ENCODE measurements at places on chromosomes 7 and 10.

GRCh38 chr10:107477266-107477665 is 312.8 kb upstream of the SORCS1 start:
- no peak for DNase-seq

GRCh38 chr7:117937753-117938483 is 64.7 kb upstream of the CTTNBP2 start:
- no peak for DNase-seq

DNA sequence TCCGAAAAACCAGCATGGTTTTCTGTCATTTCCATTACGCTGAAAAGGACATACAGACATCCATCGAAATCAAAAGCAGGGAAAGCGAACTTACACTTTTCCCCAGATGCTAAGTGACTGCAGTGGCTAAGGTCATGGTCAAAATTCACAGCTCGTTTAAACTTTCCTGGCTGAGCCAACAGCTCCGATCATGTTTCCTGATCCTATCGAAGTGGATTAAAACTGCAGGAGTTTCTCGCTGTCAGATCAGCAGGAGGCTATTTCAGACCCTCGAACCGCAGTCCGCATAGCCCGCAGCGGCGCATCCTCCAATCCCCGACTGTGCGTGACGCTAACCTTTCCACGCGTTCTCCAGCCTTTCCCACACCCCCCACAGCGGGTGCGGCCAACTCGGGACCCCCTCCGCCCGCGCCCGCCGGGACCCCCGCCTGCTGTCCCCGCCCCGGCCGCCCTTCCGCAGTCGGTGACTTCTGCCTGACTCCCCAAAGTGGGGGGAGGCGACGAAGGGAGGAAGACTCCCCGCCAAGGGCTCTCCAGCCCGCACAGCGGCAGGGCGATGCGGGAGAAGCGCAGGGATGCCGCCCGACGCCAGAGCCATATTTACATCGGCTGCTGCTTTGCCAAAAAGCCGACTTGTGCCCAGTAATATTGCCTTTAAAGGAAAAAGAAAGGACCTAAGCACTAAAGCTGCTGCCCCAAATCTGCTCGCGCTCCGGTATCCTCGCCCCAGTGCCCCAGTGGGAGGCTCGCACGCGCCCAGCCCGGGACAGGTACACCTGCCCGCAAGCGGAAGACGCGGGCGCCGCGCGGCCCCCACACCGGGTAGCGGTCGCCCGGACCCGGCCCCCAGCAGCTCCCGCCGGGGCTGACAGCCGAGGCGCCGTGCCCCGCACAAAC is 1.2 kb downstream of the PIP4K2A start:
- peak; percentile 24 for DNase-seq

- DNase-seq: no peak
These were observed 254.1 kb downstream of the KIAA1217 start for GRCh38 chr10:24462889-24463552.

GRCh38 chr7:81871606-81872265 is 101.9 kb upstream of the HGF start:
- DNase-seq: no peak

- DNase-seq: no peak
These were observed 34.6 kb downstream of the ZEB1 start for GRCh38 chr10:31353574-31353973.

GRCh38 chr7:51543801-51544553 is 227.4 kb upstream of the COBL start:
- DNase-seq: no peak

- DNase-seq: no peak
These were observed 85.0 kb upstream of the KIF5B start for GRCh38 chr10:32141018-32141807.

DNA sequence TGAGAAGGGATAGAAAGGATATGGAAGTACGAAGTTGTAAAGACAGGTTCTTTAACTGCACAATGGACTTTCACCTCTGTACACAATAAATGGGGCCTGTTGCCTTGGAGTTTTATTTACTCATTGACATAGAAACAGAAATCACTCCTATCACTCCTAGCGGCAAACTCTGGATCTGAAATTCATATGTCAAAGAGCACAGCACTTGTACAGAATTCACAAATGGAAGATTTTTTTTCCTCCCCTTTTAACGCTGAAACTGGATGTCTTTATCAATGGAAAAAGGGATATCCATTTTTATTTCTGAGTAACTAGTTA is 18.2 kb downstream of the NT5C3A start:
- DNase-seq: no peak

DNA sequence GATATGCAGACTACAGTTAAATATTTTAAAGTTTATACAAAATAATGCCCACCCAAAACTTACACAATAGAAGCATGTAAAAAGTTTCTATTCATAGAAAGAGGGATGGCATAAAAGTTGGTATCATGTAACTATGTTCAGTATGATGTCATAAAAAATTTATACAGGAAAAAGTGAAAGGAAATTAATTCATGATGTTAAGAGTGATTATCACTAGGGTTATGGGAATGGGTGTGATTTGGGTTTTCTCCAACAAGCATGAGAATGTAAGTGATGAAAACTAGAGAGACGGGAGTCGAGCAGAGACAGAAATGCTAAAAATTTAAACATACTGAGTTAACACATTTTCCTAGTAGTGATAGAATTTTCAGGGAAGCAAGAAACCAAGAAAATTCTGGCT is 52.7 kb downstream of the GDI2 start:
- no peak for DNase-seq

DNA sequence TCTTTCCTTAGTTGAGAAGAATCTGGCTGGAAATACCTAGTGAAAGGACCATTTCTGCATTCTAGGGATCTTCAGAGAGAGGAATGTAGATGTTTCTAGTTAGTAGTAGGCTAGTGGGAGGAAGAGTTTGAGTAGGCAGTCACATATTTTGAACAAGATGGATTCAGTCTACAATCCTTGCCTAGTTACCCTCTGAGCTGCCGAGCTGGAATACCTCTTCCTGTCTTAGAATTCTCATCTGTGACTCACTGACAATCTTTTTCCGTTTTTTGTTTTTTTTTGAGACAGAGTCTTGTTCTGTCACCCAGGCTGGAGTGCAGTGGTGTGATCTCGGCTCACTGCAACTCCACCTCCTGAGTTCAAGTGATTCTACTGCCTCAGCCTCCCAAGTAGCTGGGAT is 30.7 kb upstream of the PLPP4 start:
- DNase-seq: no peak

GRCh38 chr7:64876792-64877713 is 26.0 kb upstream of the ZNF273 start:
- DNase-seq: peak; percentile 65

DNA sequence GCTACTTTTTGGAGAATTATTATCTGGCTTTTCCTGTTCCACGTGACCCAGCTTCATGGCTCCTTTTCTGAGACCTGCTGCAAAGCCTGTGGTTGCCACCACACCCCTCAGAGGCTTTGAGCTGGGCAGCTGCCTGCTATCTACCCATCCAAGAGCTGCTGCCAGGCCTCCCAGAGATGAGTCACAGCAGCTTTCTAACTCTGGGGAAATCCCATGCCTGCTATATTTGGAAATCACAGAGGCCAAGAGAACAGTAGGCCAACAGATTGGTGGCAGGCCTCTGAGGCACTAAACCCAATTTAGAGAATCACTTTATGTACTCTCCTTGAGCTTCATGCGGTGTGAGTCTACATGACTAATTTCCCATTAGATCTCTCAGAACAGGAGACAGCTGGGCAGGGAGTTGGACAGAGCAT is 35.2 kb downstream of the SGCE start:
- no peak for DNase-seq

- DNase-seq: no peak
These were observed 373.6 kb downstream of the DNAJB6 start for GRCh38 chr7:157710396-157710795.

GRCh38 chr7:128069373-128070364 is 38.4 kb upstream of the LRRC4 start:
- no peak for DNase-seq

DNA sequence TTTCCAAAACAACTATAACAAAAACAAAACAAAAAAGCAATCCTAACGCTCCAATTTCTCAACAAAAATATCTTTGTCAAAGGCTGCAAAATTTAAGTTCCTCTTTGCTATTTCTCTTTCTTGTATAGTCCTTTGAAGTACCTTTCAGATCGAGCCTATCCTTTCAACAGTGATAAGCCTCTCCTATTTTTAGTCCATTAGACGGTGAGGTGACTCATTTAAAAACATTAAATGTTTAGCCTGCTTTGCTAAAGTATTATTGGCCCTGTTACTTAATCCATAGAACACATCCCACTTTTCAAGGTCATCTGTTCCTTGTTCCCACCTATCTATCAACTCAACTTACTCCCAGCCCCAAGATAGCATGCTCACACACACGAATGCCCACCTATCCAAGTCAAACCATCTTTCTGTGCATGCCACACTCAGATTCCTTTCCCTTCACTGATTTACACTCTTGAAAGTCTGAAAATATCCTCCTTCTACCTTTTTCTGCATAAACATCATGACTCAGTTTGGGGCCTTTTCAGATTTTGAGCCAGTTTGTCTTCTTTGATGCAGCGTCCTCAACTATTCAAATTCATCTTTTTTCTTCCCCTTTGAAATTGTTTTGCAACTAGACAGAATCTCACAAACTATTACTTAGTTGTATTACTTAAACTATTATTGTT is 224.9 kb upstream of the TMEM229A start:
- DNase-seq: no peak

DNA sequence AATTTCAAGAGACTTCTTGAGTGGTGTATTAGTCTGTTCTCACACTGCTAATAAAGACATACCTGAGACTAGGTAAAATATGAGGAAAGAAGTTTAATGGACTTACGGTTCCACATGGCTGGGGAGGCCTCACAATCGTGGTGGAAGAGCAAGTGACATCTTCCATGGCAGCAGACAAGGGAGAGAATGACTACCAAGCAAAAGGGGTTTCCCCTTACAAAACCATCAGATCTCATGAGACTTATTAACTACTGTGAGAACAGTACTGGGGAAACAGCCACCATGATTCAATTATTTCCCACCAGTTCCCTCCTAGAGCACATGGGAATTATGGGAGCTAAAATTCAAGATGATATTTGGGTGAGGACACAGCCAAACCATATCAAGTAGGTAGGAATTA is 150.5 kb downstream of the PCDH15 start:
- no peak for DNase-seq

GRCh38 chr10:109996766-109997171 is 11.0 kb upstream of the ADD3 start:
- DNase-seq: no peak

- DNase-seq: no peak
These were observed 24.8 kb upstream of the DLD start for GRCh38 chr7:107865956-107866775.

GRCh38 chr7:90246171-90246570 is 1.2 kb downstream of the CFAP69 start:
- no peak for DNase-seq

- no peak for DNase-seq
These were observed 361.1 kb upstream of the SHH start for GRCh38 chr7:156173346-156173745.
